ENCODE measurements at places on chromosomes 4 and X.

DNA sequence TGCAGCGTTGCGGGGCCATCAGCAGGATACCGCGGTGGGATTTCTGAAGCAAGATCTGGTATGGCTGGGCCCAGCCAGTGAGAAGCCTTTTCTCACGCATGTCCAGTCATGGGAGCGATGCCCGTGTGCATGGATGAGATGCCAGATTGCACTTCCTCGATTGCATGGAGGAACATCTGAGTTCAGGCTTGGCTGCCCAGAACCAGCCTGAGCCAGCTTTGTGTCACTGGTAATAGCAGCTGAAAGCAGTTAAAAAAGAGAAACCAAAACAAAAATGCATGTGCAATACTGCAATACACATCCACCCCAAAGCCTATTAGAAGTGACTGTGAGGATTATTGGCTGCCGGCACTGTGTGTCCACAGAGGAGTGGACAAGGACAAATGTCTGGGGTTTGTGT lies 59.3 kb downstream of the PSAPL1 start:
- DNase-seq, result no peak

DNA sequence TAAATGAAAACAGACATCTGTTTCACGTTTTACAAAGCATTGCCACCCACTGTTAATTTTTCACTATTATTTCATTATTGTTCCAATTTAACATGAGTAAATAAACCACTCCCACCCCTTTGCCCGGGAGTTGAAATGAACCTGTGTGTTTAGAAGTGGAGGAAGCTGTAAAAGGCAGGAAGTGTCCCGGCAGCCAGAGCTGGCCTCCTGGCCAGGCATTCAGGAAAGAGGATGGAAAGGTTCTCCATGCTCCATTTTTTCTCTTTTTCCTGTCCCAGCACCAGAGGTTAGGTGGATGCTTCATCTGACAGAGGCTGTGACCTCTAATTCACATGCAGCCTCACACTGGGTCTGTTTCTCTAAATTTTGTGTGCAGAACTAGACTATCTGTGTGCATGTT lies 55.5 kb upstream of the LNX1 start:
- DNase-seq, result no peak

- no peak for DNase-seq
Observed at GRCh38 chr4:143736861-143737260, 36.4 kb upstream of the FREM3 start.

- no peak for DNase-seq
Observed at GRCh38 chrX:3518870-3519269, 172.4 kb upstream of the MXRA5 start.

DNA sequence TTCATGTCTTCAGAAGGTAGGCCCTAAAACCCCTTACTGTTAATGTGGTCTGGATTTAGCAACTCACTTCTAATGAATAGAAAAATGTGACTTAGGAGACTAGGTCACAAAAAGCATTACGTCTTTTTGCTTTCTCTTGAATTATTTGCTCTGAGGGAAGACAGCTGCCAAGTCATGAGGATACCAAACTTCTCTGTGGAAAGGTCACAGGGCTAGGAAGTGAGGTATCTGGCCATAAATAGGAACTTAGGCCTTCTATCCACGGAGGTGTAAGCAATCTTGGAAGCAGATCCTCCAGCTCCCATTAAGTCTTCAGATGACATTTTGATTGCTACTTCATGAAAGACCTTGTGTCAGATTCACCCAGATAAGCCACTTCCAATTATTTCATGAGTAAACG lies 120.6 kb downstream of the JADE1 start:
- DNase-seq, result no peak

DNA sequence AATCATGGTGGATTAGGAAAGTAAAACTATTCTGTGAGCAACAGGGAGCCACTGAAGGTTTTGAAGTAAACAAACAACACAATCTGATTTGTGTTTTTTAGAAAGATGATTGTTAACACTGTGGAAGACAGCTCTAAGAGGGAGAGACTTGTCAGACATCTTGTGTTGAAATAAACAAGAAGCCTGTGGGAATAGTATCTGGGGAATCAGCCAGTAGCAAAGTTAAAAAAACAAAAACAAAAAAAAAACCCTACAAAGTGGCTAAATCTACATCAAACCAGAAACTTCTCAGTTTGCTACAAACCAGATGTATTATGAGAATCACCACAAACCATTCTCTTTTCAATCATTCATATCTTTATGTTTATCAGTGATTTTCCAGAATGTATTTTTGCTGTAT lies 125.7 kb upstream of the GPC4 start:
- no peak for DNase-seq

DNA sequence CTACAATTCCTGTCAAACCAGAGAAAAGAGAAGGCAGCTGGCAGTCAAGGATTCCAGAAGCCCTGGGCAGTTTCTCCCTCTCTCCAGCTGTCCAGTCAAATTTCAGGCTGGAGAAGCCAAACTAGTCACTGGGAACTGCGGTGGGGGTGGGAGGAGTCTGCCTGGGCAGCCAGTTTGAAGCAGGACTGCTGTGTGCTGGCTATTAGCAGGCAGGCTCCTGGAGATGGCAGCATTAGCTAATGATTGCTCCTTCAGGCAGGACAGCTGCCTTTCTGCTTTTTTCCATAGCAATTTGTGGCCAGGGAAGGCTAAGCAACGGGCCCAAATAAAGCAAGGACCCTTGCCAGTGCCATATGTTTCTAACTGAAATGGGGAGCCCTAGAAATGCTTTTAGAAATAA lies 44.7 kb upstream of the FGF13 start:
- DNase-seq, result no peak

DNA sequence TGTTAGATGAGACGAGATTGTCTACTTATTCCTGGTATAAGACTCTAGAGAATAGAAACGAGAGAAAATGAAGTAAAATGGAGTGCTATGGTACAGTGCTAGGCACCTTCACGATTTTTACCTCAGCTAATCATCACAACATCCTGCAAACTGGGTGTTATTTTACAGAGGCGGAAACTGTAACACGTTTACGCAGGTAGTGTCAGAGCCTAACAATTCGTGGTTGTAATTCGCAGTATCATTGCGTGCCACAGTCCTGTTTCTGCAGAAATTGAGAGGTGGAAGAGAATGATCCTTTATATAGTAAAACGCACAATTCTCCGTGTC lies 383 bp upstream of the TBC1D19 start:
- DNase-seq, result no peak

GRCh38 chr4:123821861-123822260 lies 425.3 kb downstream of the SPRY1 start:
- no peak for DNase-seq

DNA sequence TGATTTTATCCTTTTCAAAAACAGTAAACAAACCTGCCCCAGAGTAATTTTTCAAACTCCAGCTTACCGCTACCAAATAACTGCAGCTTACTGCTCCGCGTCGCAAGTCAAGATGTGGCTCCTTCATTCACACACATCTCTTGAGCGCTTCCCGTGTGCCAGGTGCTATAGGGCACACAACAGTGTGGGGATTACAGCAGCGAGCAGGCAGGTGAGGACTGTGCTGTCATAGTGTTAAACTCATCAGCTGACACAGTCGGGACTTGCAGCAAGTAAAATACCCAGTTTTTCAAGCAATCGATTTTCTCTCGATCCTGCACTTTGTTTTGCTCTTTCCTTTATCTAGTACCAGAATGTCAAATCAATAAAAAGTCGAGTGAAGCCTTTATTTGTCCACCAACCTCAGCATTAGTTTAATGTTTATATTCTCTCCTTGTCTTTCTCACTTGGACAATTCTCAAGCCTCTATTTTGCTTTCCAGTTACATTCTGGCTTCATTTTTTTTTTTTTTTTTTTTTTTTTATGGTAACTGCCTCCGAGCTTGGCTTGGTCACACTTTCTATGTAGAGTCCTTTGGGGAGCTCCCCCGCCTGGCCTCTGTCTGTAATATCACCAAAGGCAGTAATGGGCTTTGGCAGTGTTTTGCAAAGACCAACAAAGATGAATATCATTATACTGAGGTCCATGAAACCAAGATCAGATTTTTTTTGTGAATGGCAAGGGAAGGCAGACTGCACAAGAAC lies 8.3 kb upstream of the ASB5 start:
- no peak for DNase-seq

- no peak for DNase-seq
Observed at GRCh38 chr4:162700358-162700757, 466.3 kb downstream of the NAF1 start.

DNA sequence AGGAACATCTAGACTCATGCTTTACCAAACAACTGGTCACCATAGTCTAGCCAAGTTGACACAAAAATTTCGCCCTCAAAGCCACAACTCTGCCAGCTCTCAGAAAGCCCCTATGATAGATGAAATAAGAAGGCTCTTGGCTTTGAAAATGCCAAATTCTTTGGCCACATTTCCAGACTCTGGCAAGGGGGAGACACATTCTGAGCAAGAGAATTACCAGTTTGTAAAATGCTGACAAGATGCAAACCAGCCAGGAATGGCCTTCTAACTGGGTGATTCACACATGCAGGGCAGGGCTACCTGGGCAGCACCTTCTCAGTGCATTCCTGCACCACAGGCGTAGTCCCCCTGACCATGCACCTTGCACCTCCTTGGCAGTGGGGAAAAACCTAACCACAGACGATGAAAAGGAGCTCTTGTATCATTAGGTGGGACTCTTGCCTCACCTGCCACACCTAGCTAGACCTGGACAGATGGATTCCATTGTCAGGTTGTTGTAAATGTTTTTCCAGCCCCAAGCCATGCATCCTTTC lies 77.4 kb upstream of the CPEB2 start:
- DNase-seq, result no peak

GRCh38 chr4:160795216-160795615 lies 1368.6 kb downstream of the FSTL5 start:
- DNase-seq, result no peak

DNA sequence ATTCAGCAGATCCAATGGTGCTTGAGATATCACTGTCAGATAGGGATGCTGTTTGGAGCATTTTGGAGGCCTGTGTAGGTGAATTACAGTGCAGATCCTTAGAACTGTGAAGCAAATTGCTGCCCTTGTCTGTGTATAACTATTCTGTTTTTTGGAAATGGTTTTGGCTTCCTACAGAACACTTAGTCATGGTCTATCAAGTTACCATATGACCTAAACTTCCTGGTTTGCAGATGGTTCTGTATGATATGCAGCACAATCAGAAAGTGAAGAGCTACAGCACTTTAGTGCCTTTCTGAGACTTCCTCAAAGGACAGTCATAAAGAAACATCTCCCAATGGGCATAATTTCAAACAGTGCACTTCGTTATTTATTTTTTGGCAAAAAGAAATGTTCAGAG lies 688.6 kb downstream of the SH3BGRL start:
- DNase-seq, result no peak

DNA sequence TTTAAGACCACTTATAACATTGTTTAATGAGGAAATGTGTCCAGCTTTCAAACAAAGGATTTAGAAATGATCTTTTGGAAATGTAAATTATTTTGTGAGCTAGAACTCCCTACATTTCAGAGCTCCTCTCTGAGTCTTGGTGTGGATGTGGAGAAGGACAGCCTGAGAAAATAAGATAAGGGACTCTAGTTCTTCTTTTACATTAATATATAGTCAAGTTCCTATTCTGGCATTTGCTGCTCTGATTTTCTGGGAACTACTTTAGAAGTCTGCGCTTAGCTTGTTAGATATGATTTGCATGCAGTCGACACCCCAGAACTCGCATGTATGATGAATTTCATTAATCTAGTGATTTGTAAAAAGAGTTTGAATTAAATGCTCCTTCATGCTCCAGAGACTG lies 45.5 kb downstream of the TSPAN7 start:
- DNase-seq, result no peak

GRCh38 chrX:20740443-20740842 lies 473.7 kb upstream of the RPS6KA3 start:
- no peak for DNase-seq

- DNase-seq, result no peak
Observed at GRCh38 chr4:175090116-175090515, 172.0 kb downstream of the ADAM29 start.

DNA sequence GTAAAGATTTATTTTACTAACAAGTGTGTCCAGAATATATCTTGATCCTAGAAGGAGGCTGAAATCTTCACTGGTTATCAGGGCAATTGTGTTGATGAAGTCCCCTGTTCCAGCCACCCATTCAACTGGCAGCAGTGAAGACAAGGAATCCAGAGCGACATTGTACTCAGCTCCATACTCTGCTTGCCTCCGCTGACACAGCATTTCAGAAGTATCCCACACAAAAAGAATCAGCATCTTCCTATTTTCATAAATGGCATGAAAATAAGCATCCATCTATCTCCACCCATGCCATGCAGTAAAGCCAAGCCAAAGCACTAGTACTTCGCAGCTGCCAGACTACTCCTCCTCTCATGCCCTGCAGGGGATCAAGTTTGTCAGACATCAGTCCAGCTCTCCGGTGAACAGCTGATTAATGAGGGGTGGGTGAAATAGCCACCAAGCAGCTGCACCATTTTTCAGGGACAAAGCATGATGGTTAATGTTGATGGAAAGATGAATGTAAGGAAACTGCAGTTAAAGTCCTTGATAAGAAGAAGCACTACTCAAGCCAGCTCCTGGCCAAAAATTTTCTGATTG lies 54.0 kb downstream of the COL25A1 start:
- DNase-seq, result no peak

GRCh38 chr4:105641845-105642244 lies 66.6 kb downstream of the INTS12 start:
- no peak for DNase-seq
